ENCODE measurements at places on chromosomes 7 and 10. TPM values are rescaled to one million over a fixed set of nuclear protein-coding genes. Genes with fewer than 3 reads are reported as not detected.

DNA sequence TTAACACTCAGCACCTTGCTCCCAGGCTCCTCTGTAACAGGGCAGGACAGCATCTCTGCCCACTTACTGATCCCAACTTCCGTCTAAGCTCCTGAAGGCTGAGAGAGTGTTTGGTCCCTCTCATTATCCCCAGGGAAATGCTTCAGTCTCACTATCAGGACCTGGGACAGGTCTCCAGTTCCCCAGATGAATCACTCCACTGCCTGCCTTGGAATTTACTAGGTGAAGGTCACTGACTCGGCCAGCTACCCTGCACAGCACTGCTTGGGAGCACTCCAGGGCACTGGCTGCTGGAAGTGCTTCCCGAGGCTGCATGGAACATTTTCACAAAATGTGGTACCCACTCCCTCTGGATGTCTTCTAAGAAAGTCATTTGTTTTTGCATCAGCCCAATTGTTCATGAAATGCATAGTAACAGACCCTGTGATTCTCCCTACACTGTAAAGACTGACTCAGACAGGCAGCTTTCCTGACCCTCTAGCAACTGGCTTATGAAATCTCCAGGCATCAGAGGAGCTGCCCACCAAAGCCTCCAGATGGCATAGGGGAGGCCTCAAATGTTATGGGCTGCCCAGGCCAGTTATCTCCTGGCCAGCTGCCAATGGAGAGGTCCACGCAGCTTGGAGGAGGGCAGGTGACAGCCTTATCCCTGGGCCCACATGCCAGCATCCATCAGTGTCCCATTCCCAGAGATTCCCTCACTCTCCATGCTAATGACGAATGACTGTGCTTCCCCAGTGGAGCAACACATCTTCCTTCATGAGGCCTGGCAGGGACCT lies 89.1 kb downstream of the GFRA1 start:
- no peak for DNase-seq

GRCh38 chr7:55887821-55888247 lies 578 bp downstream of the ZNF713 start:
- peak; percentile 2 for DNase-seq

GRCh38 chr7:84159435-84159834 lies 35.2 kb downstream of the SEMA3A start:
- no peak for DNase-seq

- no peak for DNase-seq
Measured at GRCh38 chr10:103382769-103383168, 13.5 kb downstream of the ATP5MK start.

DNA sequence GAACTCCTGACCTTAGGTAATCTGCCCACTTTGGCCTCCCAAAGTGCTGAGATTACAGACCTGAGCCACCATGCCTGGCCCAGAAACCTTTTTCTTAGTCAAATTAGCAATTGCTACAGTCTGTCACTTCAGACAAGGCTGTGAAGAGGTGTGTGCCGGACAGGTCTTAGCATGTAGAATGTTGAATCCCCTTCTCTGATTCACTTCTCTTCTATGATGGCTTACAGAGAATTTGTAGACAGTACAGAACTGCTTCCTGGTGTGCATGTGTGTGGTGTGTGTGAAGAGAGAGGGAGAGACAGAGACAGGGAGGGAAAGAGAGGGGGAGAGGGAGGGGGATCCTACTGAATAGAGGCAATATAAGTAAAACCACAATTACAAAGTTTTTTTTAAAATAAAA lies 150.4 kb downstream of the PARD3 start:
- DNase-seq, result no peak

GRCh38 chr7:2004841-2005725 lies 227.7 kb downstream of the MAD1L1 start:
- no peak for DNase-seq

DNA sequence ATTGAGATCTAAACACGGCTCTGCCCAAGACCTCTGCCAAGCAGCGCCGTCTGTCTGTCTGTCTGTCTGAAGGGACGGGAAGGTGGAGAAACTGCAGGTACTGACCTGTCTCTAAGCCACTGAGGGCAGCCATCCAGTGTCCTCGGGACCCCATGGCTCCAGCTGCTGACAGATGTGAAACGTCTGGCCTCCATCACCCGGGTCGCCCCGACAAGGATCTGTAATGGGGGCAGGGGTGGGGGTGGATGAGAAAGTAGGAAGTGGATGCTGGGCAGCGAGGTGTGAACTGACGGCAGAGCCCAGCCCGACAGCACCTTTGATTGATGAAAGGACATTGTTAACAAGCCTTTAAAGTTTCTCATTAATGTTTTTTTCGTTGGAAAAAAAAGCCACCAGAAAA lies 193.1 kb downstream of the EBF3 start:
- DNase-seq, result no peak

GRCh38 chr7:136070736-136071505 lies 93.8 kb upstream of the MTPN start:
- DNase-seq, result no peak

- DNase-seq, result no peak
Measured at GRCh38 chr7:29500719-29501118, 62.9 kb upstream of the PRR15 start.

DNA sequence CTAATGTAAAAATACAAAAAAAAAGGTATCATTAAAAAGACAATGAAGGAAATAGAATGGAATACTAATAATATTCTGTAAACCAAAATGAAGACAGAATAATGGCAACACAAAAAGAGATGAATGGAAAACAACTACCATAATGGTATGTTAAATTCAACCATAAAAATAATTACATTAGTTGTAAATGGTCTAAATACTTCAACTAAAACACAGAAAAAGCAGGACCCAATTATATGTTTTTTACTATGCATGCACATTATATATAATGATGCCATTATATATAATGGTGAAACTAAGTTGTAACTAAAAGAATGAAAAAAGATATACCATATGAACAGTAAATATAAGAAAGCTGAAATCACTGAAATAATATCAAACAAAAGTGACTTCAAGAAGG lies 76.5 kb downstream of the CUBN start:
- DNase-seq, result no peak

GRCh38 chr10:96588060-96588554 lies 1.3 kb upstream of the TM9SF3 start:
- no peak for DNase-seq

DNA sequence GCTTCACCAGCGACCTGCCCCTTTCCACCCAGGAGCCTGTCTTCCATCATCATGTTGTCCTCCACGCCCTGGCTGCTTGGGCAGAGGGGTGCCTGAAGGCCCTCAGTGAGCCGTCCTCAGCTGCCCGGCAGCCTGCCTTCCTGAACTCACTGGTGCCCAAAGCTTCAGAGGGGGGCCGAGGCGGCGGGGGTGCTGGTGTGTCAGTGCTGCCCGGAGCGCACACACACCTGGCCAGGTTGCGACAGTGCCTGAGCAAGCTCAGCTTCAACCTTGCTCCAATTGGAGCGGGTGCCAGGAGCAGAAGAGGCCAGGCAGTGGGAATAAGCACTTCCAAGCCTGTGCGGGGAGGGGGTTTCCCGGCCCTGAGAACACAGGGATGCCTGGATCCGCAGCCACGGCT lies 566.3 kb downstream of the INHBA start:
- no peak for DNase-seq

- no peak for DNase-seq
Measured at GRCh38 chr10:1206101-1206500, 149.9 kb downstream of the WDR37 start.

DNA sequence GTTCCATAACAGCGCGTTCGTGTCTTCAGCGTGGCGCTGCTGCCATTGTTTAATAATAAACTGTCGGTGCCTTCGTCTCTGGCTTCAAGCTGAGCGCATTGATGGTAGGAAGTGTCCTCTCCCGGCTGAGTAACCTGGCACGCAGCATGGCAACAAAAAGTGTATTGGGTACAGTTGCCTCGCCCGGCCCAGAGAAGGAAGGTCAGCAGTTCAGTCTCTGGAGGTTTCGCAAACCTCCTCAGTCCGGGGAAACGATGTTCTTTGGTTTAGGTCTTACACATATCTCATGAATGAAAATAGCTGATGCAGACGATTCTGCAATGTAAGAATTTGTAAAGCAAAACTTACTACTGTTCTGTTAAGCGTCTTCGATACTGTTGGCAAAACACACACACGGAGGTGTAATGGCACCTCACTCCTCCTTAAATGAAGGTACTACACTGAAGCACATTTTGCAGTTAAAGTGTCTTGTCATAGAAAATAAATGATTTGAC lies 739 bp upstream of the CCDC186 start:
- no peak for DNase-seq

DNA sequence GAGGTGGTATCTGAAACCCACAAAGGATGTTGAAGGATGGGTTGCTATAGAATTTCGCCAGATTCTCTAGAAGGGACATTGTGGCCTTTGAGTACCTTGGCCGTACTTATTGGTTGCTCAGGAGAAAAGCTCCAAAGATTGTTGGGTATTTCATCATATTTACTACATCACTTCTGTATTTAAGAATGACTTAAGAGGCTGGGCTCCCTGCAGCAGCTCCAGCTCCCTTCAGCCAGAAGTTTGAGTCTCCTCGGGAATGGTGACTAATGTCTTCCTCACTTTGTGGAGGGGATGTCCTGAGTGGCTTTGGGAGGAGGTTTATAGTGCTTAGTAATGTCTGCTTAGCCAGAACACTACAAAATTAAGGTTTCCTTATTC lies 18.1 kb downstream of the MINDY4 start:
- DNase-seq, result no peak

- no peak for DNase-seq
Measured at GRCh38 chr10:63093227-63093626, 39.9 kb upstream of the NRBF2 start.

DNA sequence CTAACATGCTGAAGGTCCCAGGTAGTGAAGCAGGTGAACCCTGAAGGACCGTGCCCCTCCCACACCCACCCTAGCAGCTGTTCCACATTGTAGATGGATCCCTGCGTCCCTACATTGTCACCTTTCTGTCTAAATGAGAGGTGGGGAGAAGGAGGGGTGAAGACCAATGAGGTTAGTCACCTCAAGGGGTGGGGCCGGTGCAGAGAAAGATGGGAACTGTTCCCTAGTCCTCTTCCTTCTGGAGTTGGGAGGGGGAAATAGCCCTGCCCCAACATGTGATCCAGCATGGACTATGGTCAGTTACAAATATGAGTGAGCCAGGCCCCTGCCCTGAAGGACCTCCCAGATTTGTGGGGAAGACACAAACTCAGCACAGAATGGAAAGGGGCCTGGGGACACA lies 124.5 kb downstream of the LHPP start:
- no peak for DNase-seq

- DNase-seq, result peak; percentile 29
Measured at GRCh38 chr7:116173051-116174028, 37.0 kb upstream of the TES start.

DNA sequence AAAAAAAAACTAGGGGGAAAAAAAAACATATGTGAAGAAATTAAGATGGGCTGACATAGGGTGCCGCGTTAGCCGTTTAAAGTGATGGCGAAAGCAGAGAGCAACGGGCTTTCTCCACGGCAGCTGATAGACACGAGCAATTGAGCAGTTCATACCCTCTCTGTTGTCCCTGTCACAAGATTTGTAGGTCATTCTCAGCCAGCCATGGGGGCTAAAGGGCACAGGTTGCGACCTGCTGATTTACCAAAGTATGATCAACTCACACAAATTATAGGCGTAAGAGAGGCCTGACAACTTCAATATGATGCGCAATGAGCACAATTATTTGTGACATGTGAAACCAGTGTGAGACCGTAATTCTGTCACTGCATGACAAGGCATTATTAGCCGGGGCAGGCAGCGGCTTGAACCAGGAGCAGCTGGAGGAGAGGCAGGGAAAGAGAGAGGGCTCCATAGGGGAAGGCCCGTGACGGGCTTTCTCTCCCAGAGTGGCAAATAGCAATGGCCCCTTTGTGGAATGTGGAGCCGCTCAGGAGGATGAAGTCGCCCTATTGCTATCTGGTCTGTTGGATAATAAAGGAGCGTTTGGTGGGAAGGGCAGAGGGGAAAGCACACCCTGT lies 195.1 kb upstream of the HABP2 start:
- no peak for DNase-seq

DNA sequence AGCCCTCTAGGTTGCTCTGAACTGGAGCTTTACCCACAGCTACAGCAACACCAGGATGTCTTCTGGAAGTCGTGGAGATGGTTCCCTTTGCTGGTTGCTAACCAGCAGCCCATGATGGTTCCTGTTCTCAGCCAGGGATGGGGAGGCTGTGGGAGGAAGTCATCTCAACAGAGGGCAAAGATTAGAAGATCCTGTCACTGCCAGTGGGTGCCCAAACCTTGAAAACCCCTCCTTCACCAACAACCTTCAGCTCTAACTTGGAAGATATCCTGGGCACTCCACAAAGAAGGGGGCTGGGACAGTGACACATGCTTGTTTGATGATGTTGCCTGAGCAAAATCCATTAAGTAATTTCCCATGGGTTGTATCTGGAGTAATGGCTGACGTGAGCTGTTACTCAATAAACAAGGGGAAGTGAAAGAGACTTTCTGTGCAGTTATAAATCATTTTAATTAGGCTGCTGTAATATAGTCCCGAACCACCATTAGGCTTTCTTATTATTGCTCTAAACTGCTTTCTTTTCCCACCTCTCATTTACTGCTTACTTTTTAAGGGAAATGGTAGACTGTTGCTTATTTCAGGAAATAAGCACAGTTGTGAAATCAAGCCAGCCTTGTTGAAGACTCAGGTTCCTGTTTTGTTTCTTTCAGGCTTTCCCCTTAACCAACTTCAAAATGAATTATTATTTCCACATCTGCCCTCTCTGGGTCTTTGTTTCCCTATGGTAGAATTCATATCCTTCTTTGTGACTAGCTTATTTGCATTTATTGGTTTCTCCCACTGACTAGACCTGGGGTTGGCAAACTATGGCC lies 124.8 kb downstream of the PPP1R17 start:
- DNase-seq, result no peak

GRCh38 chr7:158016180-158017097 lies 571.2 kb downstream of the PTPRN2 start:
- DNase-seq, result no peak

- no peak for DNase-seq
Measured at GRCh38 chr7:77971726-77972125, 173.2 kb downstream of the PHTF2 start.

DNA sequence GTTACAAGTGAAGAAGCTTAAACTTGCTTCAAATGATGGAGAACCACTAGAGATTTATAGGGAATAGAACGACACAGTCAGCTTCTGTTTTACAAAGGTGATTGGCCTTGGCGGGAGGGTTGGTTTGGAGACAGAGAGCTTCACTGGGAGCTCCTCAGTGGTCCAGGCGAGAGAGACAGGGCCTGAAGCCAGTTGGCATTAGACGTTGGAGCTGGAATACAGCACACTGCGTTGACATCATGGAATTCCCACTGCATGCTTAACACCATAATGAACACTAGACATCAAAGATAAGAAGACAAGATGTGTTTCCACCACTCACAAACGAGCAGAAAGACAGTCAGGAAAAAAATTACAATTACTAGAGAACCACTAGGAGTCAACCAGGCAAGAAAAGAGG lies 67.8 kb downstream of the TBXAS1 start:
- no peak for DNase-seq

Gene ADAP1
- 8.7 TPM for total RNA-seq

Gene AEBP1
- total RNA-seq, result 12.7 TPM

Gene TUBAL3
- not detected for total RNA-seq

Gene TDRD1
- 0.49 TPM for total RNA-seq

Gene IFIT1
- total RNA-seq, result 7.1 TPM

Gene AKR1C8
- total RNA-seq, result 0.23 TPM

Gene ADRB1
- total RNA-seq, result not detected

Gene CALML3
- total RNA-seq, result not detected

Gene NEBL
- 0.13 TPM for total RNA-seq

Measured in naive thymus-derived CD4-positive, alpha-beta T cell (primary cell).